ENCODE measurements at places on chromosomes 11 and 22. TPM values are rescaled to one million over a fixed set of nuclear protein-coding genes. Genes with fewer than 3 reads are reported as not detected.

Gene MYOD1
- total RNA-seq, result not detected

Gene CASP4
- 40.9 TPM for total RNA-seq

Gene NDUFS8
- total RNA-seq, result 576 TPM

Gene IRF7
- total RNA-seq, result 80.8 TPM

Gene DCDC1
- not detected for total RNA-seq

Gene OR56B1
- not detected for total RNA-seq

Gene PGA5
- not detected for total RNA-seq

Gene ANKRD49
- 6.9 TPM for total RNA-seq

Gene OR2AG1
- not detected for total RNA-seq

Gene APOA5
- total RNA-seq, result not detected

Gene APOBEC3H
- 0.87 TPM for total RNA-seq

Gene SLC22A8
- not detected for total RNA-seq

Gene ARHGAP8
- total RNA-seq, result 29.4 TPM

Gene P2RX6
- 1.1 TPM for total RNA-seq

Gene MS4A6A
- not detected for total RNA-seq

Gene MPZL3
- 7.0 TPM for total RNA-seq

Gene OR51I1
- total RNA-seq, result not detected

Gene NCF4
- 0.47 TPM for total RNA-seq

Gene OR5M8
- not detected for total RNA-seq

Gene CRACR2B
- 10.6 TPM for total RNA-seq

Gene FGF4
- total RNA-seq, result not detected
